Activated T-helper 9 cell treated with anti-CD3 and anti-CD28 coated beads, Interleukin-2, amount 50 U/mL, for 16 hours (primary cell): ENCODE measurements at places on chromosomes 5 and 9.

DNA sequence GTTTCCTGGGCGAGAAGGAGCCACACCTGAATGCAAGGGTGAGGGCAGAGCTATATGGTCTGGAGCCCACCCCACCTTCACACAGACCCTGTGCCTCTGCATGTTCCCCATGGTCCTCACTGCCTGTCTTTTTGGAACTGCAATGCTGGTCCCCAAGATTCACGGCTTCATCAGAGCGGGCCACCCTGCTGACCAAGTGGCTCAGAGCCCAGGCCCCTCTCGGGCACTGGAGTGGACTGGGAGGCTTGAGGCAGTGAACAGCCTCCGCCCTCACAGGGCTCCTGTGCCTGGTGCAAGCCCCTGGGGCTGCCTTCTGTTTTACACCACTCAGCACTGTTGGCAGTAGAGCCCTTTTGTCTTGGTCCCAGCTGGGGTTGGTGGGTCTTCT is 143.2 kb downstream of the CACNA1B start:
- DNase-seq = no peak

- DNase-seq = no peak
Measured at GRCh38 chr5:113292462-113292861, 142.3 kb downstream of the TSSK1B start.

DNA sequence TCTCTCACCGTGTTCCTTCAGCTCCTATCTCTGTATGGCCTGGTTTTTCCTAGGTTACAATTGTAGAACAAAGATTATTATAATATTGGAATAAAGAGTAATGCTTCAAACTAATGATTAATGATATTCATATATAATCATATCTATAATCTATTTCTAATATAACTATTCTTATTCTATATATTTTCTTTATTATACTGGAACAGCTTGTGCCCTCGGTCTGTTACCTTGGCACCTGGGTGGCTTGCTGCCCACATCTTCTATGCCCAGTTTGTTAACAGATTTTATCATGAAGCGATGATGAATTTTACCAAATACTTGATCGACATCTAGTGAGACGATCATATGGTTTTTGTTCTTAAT is 363.6 kb upstream of the TYRP1 start:
- DNase-seq = no peak

DNA sequence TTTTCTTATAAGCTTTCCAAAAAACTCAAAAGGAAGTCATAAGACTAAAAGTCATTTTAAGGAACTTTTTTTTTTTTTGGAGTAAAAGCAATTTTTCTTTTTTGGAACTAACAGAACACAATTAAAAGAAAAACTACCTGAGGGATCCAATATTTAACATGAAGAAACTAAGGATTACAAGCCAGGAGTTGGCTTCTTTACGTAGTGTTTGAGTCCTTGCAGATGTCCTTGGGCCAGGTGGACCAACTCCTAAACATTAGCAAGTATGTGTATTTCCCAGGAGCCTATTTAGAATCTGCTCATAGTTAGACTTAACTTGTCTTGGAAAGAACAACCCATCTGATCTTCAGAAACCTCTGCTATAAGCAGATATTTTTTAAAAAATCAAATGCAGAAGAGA is 154.1 kb upstream of the EFNA5 start:
- DNase-seq = no peak

GRCh38 chr5:165224366-165225045 is 1719.1 kb downstream of the MAT2B start:
- no peak for DNase-seq

DNA sequence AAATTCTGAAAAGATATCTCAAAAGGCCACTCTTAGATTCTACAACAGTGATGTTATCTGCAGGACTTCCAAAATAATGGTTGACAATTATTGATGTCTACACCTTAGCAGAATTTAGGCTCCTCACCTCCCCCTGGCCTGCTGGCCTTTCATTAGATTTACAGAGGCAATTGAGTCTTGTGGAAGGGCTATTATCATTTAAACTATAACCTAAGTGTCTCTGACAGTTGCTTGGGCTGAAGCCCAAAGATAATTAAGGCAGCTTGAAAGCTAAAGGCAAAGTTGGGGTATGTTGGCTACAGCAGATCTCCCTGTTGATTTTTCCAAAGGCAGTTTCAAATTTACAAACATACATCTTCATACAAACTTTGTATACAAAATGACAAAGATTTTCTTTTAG is 912.3 kb downstream of the TAF11L14 start:
- DNase-seq = no peak

DNA sequence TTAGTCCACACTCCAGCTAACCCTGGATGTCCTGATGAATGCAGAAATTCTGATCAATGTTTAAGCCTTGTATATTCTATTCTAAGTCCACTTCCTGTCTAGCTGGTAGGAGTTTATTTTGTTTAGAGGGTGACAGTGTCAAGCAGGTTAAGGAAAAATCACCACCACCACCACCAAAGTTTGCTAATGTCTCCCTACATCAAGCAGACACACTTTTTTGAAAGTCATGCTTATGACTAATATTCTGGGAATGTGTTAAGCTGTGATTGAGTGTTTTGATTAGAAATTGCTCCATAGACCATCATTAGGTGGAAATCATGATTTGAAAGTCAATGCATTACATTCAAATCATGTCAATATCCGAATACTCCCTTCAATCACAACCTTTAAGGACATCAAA is 1530.1 kb downstream of the MAT2B start:
- no peak for DNase-seq
